Pulmonary artery endothelial cell (primary cell): ENCODE measurements at places on chromosomes 7 and 10. TPM values are rescaled to one million over a fixed set of nuclear protein-coding genes. Genes with fewer than 3 reads are reported as not detected.

CYP26A1 gene
- total RNA-seq = 0.07 and 0.21 TPM in 2 replicates

NOD1 gene
- 14.6 and 16.6 TPM in 2 replicates for total RNA-seq

OR2A5 gene
- not detected in 2 replicates for total RNA-seq

EBLN1 gene
- not detected in 2 replicates for total RNA-seq

PRSS37 gene
- total RNA-seq = not detected in 2 replicates

TRIM50 gene
- total RNA-seq = not detected in 2 replicates

EN2 gene
- 0.04 TPM in 1 of 2 replicates, not detected in the other for total RNA-seq

VWC2 gene
- total RNA-seq = not detected in 2 replicates

GRCh38 chr10:6009150-6009549 lies 31.8 kb upstream of the IL15RA start:
- DNase-seq = no peak

- DNase-seq = no peak
Measured at GRCh38 chr10:96896884-96897589, 64.9 kb downstream of the LCOR start.

GRCh38 chr7:143487566-143487965 lies 9.9 kb downstream of the TAS2R41 start:
- no peak for DNase-seq

DNA sequence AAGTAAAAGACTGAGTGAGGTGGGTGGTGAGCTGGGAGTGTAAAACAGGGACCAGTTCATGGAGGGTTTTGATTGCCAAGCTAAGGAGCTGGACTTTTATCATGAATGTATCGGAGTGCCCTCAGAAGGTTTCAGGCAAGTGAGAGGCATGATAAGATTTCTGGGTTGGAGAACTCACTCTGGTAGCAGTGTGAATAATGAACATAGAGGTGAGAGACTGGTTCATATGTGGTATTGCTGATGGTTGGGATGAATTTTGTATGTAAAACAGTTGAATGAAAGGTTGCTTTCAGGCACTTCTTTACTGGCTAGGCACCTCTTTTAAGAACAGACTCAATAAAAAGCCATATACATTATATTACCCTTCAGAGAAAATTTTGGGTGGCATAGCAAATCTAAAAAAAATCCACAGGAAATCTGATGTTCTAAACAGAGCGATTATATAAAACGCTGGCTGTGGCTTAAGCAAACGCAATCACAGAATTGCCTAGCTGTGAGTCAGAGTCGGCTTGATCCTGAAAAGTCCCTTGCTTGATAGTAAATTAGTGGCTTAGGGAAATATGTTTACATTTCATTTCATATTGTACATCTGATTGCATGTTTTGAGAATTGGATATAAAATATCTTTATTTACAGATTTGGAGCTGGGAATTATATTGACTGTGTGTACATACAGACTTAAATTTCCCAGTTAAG lies 92.9 kb upstream of the HDAC9 start:
- DNase-seq = no peak

GRCh38 chr7:2723138-2723850 lies 35.3 kb downstream of the AMZ1 start:
- no peak for DNase-seq

GRCh38 chr7:16770657-16771329 lies 17.2 kb downstream of the TSPAN13 start:
- no peak for DNase-seq

- no peak for DNase-seq
Measured at GRCh38 chr7:77696643-77697534, 630 bp downstream of the RSBN1L start.

- DNase-seq = no peak
Measured at GRCh38 chr7:19674266-19674960, 34.4 kb downstream of the POLR1F start.

- DNase-seq = no peak
Measured at GRCh38 chr7:155638366-155638765, 6.1 kb upstream of the RBM33 start.

GRCh38 chr10:12243864-12244620 lies 48.1 kb downstream of the CDC123 start:
- DNase-seq = no peak

GRCh38 chr7:20577441-20578071 lies 37.9 kb upstream of the ABCB5 start:
- no peak for DNase-seq

GRCh38 chr7:78006063-78006755 lies 207.6 kb downstream of the PHTF2 start:
- no peak for DNase-seq

DNA sequence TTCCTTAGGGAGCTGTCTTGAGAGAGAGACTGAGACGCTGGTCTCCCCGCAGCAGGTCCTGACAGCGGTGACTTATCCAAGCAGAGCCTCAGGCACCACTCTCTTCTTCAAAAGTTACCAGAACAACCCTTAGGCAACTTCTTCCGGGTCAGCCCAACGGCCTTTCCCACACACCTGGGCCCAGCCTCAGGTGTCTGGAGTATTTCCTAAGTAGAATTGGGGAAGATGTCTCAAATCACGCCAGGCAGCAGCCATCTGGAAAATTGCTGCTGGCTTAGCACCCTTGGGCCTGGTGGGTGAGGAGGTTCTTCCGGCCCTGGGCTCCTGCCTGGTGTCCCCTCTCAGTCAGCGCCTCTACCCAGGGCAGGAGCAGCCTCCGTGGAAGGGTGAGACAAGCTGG lies 80.4 kb upstream of the ANLN start:
- DNase-seq = no peak

- no peak for DNase-seq
Measured at GRCh38 chr7:145978769-145979168, 137.8 kb upstream of the CNTNAP2 start.

GRCh38 chr10:132417257-132417910 lies 20.4 kb downstream of the PWWP2B start:
- DNase-seq = no peak

GRCh38 chr10:52551046-52551445 lies 221.5 kb downstream of the MBL2 start:
- DNase-seq = no peak

- no peak for DNase-seq
Measured at GRCh38 chr7:1025743-1026581, 18.4 kb upstream of the GPR146 start.

DNA sequence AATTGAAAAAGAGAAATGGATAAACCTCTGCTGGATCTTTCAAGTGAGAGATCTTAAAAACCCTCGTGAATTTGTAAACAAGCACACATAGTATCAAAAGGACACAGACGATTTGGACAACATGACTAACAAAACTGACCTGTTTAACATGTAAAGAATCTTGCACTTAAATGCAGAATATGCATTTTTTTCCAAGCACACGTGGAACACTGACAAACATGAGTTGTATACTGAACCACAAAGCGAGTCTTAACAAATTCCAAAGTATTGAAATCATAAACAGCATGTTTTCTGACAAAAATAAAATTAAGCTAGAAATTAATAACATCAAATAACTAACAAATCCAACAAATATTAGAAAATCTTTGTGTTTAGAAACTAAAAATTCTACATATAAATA lies 65.0 kb upstream of the ZNF746 start:
- no peak for DNase-seq

- DNase-seq = no peak
Measured at GRCh38 chr10:13117841-13118783, 18.1 kb downstream of the OPTN start.

DNA sequence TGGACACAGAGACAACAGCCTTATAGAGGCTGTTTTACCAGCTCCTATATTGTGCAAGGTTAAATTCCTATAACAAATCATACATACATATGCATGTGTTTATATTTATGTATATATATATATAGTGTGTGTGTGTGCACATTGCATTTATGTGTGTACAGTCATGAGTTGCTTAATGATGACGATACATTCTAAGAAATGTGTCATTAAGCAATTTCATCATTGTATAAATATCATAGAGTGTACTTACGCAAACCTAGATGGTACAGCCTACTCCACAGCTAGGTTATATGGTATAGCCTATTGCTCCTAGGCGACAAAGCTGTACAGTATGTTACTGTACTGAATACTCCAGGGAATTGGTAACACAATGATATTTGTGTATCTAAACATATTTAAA lies 30.1 kb upstream of the TNKS2 start:
- DNase-seq = no peak

DNA sequence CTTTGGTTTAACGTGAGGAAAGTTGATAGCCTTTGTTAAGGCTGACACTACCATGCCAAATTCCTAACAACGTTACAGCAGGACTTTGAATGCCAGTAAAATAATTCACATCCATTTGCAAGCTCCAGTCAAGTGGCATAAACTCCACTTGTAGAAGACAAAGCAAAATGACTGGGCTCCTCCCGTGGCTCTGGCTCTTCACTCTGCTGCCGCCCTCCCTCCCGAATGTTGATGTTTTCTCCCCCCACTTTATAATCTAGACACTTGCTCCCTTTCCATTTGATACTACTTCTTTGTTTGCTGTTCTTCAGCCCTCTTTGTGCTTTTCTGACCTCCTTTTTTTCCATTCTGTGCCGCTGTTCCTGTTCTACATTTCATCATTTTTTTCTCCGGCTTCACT lies 22.8 kb upstream of the ITGB8 start:
- no peak for DNase-seq

GRCh38 chr7:1011297-1012003 lies 28.5 kb downstream of the CYP2W1 start:
- DNase-seq = no peak

- DNase-seq = no peak
Measured at GRCh38 chr10:89476150-89476549, 59.2 kb downstream of the SLC16A12 start.

DNA sequence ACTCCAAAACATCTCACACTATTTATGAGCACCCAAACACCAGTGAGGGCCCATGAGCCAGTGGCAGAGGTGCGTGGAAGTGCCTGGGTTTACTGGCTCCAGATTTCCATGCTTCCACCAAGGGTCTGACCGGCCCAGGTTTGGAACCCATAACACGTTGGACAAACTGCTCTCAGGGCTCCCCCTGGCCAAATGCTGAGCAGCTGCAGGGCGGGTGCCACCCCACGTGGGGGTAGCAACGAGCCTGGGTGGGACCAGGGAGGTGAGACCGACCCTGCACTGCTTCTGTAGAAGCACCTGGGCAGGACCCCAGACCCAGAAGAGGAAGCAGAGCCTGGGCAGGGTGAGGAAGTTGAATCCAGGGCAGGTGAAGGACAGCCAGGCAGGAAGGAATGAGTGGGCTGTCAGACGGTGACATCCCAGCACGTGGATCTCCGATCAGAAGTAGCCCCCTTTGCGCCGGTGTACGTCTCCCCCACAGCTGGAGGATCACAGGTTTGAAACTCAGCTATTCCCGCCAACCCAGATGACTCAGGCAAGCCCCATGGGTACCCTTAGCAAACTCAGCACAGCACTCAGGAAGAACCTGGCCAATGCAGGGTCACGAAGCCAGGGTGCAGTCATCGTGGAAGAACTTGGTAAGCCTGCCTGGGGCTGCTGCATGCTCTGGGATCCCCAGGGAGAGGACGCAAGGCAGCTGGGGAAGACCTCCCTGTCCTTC lies 100.4 kb upstream of the DDC start:
- DNase-seq = no peak
